ENCODE measurements at places on chromosomes 1 and 21.

DNA sequence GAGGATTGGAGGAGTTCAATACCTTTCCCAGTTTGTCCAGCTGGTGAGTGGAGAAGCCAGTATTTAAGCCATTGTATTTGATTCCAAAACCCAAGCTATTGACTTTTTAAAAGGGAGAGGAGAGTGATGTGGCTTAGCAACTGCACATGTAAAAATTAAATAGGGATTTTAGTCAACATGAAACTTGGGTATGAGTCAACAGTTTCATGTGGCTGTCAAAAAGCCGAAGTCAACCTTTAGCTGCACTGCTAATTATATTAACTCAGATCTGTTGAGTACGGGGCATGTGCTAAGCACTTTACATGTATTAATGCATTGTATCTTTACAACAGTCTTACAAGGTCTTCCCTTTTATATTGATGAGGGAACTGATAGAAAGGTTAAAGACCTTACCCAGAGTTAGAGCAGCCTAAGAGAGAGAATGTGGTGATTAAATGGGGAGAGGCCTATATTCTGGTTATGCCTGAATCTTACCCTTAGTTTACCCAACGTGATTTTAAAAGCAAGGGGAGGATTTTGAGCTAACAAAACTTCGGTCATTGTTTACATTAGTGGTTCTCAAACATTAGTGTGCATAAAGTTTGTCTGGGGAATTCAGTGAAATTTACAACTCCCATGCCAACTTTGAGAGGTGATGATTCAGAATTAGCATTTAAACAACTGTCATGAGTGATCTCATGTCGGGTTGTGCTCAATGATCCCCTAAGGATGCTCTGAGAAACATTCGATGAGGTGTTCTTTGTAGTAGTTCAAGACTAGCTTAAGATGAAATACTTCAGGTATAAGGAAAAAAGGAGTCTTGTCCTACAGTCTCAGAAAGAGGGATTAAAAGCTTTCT, 6.9 kb upstream of the SLC35F3 start:
- no peak for DNase-seq

DNA sequence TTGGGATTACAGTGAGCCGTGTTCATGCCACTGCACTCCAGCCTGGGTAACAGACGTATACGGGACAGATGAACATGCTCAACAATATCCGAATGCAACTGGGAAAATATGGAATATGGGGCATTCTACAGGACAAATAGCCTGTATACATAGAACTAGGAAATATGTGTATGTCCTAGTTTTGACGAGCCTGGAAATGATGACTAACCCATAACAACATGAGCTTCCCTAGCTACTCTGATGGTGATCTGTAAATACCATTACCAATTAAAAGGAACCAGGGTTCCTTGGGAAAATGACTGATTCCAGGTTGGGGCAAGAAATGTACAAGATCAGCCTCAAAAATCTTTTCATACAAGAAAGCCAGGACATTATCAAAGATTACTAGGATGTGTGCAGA, 42.8 kb upstream of the ARTN start:
- DNase-seq = no peak

DNA sequence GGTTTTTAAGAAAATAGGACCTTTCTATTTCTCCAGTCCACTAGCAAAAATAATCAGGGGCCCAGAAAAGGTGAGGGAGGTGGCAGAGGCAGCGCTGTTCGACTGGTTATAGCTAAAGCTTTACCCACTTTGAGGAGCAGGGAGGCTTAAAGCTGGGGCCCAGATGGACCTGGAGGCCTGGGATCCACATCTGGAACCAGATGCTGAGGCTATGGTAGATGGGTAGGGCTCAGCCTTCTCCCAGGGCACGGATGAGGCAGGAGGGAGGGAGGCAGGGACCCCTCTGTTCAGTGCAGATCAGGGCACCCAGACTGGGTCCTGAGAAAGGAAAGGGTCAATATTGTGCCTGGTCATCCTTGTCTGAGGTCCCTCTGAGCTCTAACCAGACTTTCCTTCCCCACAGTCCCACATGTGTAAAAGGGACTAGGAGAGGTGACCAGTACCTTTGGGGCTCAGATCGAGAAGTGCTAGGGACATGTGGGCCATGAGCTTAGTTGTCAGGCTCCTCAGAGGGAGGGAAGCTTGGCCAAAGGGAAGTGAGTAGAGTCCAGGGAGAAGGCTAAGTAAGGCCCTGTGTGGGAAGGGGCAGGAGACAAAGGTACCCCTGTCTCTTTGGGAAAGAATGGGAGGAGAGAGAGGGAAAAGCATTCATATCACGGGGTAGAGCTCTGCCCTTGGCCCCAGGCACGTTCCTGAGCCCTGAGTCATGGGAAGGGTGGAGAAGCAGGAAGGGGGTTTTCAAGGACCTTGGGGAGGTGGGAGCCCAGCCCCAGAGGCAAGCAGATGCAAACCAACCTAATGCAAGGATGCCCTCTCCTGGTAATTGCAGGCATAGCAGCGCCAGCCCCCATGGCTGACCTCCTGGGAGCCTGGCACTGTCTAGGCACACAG, 15.4 kb downstream of the LMNA start:
- peak; percentile 40 for DNase-seq

GRCh38 chr1:248127653-248128052, 17.3 kb upstream of the OR2M5 start:
- no peak for DNase-seq

DNA sequence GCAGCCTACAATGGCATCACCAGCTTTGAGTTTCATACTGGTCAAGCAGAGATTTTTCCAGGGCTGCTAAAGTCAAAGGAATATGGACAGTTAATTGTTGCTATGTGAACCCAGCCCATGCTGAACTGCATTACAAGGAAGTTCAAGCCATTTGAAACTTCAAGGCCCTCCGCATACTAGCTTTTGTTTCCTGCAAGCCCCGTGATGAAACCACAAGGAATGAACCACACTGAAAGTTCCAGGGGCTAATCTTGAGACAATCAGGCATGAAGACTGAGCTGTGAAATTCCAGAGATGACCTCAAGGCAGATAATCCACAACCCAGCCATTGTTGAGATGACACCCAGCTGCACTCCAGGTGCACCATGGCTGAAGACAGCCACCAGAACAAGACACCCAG, 180.8 kb downstream of the C1orf21 start:
- no peak for DNase-seq

GRCh38 chr1:40153073-40153770, 8.0 kb upstream of the RLF start:
- no peak for DNase-seq

DNA sequence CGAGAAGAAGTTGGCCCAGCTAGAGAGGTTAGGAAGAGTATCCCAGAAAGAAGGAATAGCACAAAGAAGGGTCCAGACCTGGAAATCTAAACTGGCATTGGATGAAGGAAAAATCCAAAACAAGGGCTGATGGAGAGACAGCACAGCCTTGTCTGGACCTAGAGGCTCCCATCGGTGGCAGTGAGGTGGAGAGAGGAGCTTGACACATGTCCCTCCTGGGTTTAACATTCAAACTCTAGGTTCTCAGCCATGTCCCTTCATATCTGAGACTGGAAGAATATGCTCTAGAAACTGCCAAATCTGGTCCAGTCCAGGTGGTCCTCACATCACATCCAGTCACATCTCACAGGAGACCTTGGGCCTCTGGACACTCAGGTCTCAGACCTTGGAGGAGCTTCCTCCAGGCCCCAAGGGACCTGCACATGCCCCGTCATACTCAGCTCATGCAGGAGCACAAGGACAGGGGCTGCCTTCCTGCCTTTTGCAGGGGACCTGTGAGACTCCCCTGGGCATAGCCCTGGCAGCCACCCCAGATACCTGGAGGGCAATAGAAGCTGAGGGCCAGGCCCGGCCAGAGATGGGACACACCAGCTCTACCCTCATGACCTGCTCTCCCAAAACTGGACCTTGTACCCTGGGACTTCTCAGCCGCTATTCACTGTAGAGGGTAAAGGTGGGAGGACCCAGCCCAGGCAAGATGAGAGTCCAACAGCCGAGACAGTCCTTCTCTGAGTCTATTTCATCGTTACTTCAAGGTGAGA, 7.5 kb downstream of the TMEM125 start:
- no peak for DNase-seq
